ENCODE measurements at places on chromosomes 7 and 10. TPM values are rescaled to one million over a fixed set of nuclear protein-coding genes. Genes with fewer than 3 reads are reported as not detected.
A peak's percentile ranks its signal among the peaks of the same experiment; 100 is the strongest.

The NODAL gene
- total RNA-seq: not detected

GRCh38 chr10:3074145-3074665, 6.9 kb downstream of the PFKP start:
- H3K4me3 ChIP-seq: peak overlapping the region; percentile 68
- peak overlapping the region; percentile 56 for H3K27ac ChIP-seq
- no peak for DNase-seq
- H3K4me1 ChIP-seq: peaks cover 36% of the 10 kb centered on the region
- peaks cover 8% of the 10 kb centered on the region for H3K27me3 ChIP-seq

DNA sequence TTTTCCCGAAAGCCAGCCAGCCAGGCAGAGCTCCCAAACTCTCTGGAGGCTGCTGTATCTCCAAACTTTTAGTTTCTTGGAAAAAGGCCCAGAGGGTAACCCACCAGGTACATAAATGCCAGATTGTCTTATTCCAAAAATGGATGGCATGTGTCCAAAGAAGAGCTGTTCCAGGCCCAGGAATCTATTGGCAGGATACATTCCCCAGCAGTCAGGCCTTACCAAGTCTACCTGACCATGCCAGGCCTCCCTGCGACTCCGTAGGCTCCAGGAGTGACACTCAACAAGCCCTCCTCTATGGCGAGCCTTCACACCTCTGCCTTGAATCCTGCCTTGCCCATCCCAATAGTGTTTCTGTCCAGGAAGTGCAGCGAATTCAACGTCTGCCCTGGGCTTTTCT, 95.6 kb downstream of the GRB10 start:
- peaks cover 13% of the 10 kb centered on the region for H3K4me1 ChIP-seq
- no peaks in the 10 kb centered on the region for H3K27me3 ChIP-seq
- H3K36me3 ChIP-seq: peaks cover 12% of the 10 kb centered on the region

- no peaks in the 10 kb centered on the region for H3K27me3 ChIP-seq
- no peak overlapping the region for H3K4me3 ChIP-seq
- DNase-seq: no peak
Observed at GRCh38 chr10:21637795-21638194, 103.8 kb downstream of the MLLT10 start.

- no peak overlapping the region for H3K27ac ChIP-seq
- H3K36me3 ChIP-seq: peaks cover 18% of the 10 kb centered on the region
- DNase-seq: no peak
Observed at GRCh38 chr10:26790221-26790995, 70.3 kb downstream of the ABI1 start.

DNA sequence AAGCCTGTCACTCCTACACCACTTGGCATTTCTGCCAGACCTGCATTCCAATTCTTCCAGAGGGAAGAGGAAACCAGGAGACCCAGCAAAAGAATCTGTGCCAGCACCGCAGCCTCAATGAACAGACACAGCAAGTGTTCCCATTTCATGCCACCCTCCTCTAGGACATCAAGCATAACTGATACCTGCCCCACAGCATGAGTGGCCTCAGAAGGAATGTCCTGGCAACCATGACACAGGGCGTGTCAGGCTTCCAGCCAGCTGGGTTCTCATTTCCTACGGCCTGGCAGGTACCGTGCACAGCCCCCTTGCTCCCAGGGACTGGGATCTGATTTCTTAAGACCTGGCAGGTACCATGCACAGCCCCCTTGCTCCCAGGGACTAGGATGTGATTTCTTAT, 7.8 kb downstream of the MAD1L1 start:
- no peak overlapping the region for H3K4me3 ChIP-seq
- H3K4me1 ChIP-seq: no peaks in the 10 kb centered on the region
- peaks cover 11% of the 10 kb centered on the region for H3K36me3 ChIP-seq
- H3K27ac ChIP-seq: no peak overlapping the region
- H3K27me3 ChIP-seq: no peaks in the 10 kb centered on the region

GRCh38 chr10:124748953-124749645, 4.9 kb upstream of the FAM53B start:
- no peak overlapping the region for H3K4me3 ChIP-seq
- H3K36me3 ChIP-seq: peaks cover under 1% of the 10 kb centered on the region
- no peaks in the 10 kb centered on the region for H3K27me3 ChIP-seq
- H3K4me1 ChIP-seq: peaks cover 19% of the 10 kb centered on the region
- no peak for DNase-seq
- H3K27ac ChIP-seq: no peak overlapping the region

All from type B pancreatic cell (in vitro differentiated cells).